ENCODE measurements at places on chromosomes 2 and 18.

- DNase-seq, result no peak
These were observed 106.5 kb downstream of the ZNF532 start for GRCh38 chr18:58970943-58971790.

DNA sequence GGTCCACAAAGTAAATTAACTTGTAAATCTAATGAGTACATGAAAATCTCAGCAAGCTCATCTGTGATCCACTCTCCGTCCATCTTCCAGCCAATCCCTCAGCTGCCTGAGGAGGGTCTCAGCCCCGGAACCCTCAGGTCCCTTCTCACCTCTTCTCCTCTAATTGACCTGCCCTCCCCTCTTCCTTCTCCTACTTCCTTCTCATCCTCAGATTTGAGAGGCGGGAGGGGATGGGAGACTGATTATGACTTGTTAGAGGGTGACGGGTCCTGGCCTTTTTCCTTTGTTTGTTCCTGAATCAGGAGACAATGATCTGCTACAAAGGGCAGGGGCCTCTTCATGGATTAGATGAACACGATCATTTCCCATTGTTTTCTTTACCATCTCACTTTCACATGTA, 80.1 kb downstream of the CYBRD1 start:
- DNase-seq, result no peak

DNA sequence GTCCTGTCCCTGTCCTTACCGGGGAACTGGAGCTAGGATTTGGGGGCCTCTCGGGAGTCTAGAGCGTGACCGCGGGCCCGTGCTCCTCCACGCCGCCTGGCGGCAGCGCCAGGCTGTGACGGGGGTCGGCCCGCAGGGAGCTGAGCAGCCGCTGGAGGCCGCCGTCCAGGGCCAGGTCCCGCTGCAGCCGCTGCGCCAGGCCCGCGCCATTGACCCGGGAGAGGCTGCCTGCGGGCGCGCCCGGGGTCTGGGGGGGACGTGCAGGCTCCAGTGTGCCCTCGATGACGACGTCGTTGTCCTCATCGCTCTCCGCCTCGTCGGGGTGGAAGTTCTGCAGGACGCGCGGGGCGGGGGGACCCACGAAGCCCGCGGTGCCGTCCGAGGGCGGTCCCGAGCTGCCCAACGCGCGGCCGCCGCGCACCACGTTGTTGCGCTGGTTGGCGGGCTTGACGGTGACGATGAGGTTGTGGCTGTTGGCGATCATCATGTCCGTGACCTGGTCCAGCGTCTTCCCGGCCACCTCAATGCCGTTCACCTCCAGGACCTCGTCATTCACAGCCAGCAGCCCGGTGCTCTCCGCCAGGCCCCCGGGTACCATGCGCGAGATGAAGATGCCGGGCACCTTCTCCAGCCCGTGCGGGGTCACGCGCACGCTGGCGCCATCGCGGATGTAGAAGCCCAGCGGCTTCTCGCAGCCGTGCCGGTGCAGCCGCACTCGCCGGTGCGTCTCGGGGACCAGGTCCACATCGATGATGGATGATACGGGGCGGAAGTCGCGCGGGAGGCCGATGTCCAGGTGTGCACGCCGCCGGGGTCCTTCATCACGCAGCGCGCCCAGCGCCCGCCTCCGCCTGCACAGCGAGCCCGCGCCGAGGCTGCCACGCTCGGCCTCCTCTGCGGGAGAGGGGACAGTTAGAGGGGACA, 50.9 kb downstream of the ADNP2 start:
- no peak for DNase-seq

DNA sequence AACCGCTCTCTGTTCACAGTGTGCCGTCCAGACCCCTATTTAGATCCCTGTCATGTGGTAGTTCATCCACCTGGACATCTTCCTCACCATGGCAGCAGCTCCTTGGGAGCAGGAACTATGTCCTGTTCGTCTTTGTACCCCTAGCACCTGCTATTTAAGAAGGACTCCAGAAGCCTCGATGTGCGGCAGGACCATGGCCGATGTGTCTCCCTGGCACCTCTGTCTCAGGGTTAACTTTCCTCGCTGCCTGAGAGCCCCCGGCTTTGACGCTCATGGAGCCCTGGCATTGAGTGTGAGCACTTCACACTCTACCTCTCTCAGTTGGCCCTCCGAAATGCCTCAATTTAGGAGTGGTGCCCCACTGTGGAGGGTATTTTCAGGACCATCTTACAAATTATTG, 152.0 kb downstream of the FAM210A start:
- no peak for DNase-seq

DNA sequence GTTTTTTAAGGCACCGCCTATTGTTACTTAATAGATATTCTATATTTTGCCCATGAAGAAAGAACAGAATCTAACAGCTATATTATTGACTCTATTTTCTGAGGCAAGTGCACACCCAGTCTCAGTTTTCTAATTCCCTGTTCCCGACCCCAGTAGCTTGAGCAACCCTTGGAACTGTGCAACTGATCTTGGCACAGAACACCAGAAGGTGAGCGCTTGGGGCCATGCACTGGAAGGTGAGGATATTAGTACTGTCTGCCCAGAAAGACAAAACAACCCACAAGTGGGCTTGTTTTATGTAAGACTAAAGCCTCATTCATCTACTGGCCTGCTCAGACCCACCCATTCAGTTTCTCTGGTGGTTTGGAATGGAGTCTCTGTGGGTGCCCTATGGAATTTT, 188.8 kb upstream of the LINC00305 start:
- DNase-seq, result no peak

DNA sequence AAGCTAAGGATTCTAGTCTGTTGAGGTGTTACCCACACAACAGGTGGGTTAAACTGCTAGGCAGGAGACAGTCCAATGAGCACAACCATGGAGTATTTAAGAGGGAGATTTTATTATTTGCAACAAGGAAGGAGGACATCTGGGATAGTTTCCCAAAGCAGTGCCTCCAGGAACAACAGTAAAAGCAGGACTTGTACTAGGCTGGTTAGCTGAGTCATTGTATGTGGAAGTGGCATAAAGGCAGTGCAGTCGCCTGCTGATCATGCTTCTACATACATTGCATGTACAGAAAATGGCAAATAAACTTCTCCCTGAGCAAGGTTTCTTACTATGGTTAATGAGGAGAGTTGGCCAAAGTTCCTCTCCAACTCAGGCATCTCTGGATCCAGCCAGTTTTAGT, 46.1 kb upstream of the CYTIP start:
- no peak for DNase-seq

- DNase-seq, result no peak
These were observed 3.9 kb downstream of the CLHC1 start for GRCh38 chr2:55228226-55228563.

GRCh38 chr2:219277703-219278654, 1.2 kb upstream of the DNAJB2 start:
- no peak for DNase-seq

DNA sequence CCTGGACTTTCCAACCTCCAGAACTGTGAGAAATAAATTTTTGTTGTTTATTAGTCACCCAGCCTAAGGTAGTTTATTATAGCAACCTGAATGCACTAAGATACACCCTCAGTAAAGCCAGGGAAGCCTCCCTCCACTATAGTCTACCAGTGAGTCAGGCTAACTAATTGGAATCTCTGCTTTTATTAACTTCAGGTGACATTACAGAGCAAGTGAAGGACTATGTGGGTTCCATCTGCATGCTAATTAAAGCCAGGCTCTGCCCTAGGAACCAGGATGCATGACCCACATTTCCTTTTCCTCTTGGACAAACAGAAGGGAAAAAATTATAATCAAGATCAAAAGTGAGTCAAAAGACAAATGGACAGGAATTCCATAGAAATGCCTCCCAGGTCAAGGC, 56.1 kb downstream of the ZC3H8 start:
- DNase-seq, result no peak

DNA sequence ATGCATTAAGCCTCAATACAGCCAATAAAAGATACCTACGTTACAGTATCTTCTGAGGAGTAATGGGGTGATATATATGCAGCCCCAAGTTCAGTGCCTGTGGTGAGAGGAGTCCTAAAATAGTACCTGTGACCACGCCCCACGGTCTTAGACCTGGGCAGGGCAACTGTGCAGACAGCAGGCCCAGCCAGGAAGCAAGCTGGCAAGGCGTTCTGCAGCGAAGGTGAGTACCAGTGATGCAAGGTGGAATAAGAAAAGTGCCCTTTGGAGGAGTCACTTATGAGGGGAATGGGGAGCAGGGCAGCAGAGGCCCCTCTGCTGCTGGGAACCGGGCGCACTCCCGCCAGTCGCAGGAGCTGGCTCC, 12.7 kb upstream of the MAP3K2 start:
- DNase-seq, result no peak

DNA sequence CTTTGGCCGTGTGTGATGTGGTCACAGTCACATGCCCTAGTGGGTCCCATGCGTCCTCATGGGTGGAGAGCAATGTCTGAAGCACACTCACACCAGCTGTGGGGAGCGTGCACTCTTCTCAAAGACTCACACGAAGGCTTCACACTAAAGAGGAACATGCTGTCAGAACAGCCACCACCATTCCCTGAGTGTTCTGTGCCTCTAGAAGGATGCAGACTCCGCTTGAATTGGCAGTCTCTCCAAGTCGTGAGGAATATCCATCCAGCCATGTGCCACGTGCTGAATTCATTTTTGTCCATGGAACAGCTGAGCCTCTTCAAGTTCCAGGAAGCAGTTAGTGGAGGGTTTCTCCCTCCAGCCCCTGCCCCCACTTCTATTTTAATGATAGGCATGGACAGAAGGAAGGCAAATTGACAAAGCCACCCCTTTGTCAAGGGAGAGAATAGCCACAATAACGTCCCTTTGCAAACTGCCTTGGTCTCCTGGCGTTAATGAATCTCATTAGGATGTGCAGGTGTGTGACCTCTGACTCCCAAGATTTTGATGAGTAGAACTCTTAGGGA, 464.3 kb upstream of the ID2 start:
- DNase-seq, result no peak

DNA sequence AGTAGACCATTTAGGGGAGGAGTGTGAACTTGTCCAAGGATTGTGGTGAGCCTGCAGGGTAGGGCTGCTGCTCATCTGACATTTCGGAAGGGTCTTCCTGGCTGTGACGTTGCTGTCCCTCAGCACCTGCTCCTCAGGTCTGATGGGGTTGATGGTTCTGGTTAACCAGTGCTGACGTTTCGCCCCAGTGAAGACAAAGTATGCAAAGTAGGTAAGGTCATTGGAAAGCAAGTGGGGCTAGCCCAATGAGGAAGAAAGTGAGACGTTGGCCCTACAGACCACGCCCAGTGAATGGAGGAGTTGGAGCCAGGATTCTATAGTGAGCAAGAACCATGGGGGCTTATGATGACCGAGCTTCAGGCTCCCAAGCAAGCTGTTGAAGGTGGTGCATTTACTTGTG, 33.4 kb upstream of the ZNF396 start:
- DNase-seq, result no peak

GRCh38 chr2:171323971-171324528, 109.7 kb downstream of the METTL8 start:
- DNase-seq, result no peak

DNA sequence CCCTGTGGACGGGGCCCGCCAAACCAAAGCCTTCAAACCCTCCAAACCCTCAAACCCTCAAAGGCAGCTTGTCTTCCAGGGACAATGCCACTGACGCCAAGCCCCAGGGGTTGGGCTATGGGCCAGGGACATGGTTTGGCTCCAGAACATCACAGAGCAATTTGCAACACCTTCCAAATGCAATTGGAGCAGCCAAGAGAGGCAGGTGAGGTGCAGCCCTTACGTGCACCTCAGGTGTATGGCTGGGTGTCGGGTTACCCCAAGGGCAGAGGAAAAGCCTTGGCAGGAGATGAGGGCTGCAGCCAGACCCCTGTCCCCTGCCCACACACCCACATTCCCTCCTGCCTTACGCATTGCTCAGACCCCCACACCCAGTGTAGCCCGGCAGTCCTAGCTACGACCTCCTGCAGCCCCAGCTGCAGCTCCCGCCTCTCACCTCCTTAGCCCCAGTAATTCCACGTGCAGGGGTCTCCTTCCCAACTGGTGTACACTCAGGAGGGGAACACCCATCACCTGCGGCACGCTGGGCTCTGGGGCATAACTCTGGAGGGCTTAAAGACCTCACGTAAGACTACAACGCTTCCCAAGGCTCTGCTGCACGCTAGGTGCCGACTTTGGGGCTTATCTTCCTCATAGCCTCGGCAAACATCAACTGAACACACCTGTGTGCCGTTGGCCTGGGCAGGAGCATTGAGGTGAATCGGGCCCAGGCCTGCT, 88.7 kb downstream of the TFCP2L1 start:
- no peak for DNase-seq

All from activated CD8-positive, alpha-beta memory T cell treated with anti-CD3 and anti-CD28 coated beads for 1 hour (primary cell).